ENCODE measurements at places on chromosomes 1 and 21.

DNA sequence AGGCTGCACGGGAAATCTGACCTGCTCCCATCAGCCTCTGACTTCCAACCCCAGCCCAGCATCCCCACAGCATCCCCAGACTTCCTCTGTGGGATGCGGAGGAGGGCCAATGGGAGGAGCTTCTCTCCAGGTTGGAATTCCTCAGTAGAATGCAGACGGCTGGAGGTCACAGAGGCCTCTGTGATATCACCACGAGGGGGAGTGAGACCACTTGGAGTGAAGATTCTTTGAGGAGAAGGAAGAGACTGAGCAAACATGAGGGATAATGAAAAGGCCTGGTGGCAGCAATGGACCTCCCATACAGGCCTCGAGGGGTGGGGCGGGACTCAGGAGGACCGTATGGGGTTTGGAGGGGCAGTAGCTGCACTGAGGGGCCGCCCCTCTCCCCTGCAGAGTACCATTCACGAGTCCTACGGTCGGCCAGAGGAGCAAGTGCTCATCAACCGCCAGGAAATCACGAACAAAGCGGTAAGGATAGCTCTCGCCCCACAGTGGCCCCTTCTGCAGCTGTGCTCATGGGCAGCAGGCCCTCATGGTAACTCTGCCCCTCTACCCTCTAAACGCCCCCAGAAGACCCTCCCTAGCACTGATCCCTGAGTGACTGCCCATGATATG is at the start of gene CATSPER4:
Gene CATSPER4 (plus strand): TSS at position 230 of the 615 bp plus-strand sequence. CDS start 26 bp downstream, at position 256.
- no peak for DNase-seq

DNA sequence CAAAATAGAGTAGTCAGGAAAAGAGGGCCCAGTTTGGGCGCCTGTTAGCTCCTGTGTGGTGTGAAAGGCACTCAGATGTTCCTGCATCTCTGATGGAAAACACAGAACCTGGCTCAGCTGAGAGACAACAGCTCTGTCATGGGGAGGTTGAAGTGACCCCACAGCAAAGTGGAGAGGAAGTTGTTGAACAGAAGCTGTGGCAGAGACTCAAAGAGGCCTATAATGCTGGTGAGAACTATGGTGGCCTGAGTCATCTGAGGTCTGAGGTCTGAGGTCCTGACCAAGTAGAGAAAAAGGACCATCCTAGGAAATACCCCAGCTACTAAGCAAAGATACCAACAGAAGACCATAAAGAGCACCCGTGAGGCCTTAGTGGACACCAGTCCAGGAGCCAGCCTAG is 45.6 kb upstream of the JAK1 start:
- DNase-seq = no peak

DNA sequence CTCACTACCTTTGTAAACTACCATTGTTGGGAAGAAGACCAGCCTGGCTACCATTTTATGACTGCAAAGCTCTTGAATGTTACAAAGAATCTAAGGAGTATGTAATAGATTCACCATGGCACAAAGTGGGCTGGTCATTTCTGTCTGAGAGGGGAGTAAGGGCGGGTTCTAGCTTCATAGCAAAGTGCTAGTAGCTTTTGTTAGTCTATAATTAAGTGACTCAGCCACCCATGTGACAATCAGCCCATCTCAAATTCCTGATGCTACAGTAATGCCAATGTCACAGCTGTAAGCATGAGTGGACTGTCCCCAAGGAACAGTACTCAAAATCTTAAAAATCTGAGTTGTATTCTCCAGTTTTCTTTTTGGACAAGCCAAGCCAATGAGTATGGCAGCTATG is 15.4 kb upstream of the OTUD3 start:
- no peak for DNase-seq

DNA sequence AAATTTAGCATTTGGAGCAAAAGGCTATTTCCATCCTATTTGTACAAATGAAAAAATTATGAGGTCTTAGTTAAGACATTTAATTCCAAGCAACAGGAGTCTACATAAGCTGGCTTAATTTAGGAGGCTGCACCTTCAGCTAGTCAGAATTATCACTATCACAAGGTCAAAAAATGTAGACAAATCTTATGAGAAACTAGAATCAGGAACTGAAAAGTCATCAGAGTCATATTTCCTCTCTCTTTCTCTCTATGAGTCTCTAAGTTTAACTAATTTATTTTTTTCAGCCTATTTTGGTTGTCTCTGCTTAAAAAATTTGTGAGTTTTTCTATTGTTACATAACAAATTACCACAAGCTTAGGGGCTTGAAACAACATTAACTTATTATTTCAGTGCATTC is 807.1 kb upstream of the PRMT6 start:
- no peak for DNase-seq

GRCh38 chr1:116916533-116917445 is 7.1 kb downstream of the PTGFRN start:
- DNase-seq = no peak

GRCh38 chr1:17574516-17574915 is 35.0 kb downstream of the ARHGEF10L start:
- DNase-seq = no peak

All from D341Med (cell line).